HFFc6 (cell line): ENCODE measurements at places on chromosomes 11 and 22. TPM values are rescaled to one million over a fixed set of nuclear protein-coding genes. Genes with fewer than 3 reads are reported as not detected.

DNA sequence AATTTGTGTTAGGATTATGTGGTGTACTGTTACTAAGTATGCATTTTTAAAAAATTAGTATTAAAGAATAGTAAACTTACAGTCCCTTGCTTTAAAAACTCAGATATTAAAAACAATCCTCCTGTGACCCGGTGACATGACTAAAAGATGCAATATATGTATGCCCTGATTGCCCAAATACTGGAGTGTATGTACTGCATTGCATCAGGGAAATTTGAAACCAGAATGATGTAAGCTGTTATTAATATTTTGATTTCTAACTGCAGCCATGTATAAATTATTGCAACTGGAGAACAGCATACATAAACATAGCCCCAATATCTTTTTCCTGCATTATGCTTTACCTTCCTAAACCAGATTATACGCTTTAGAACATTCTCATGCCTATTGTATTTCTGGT lies 3.7 kb upstream of the HSPA8 start:
- peak overlapping the region; percentile 13; the same call in 1 of the 2 replicates for H3K4me3 ChIP-seq
- H3K27ac ChIP-seq: peak overlapping the region; percentile 49
- peaks cover 35% of the 10 kb centered on the region for H3K4me1 ChIP-seq
- H3K27me3 ChIP-seq: peaks cover 24% of the 10 kb centered on the region
- DNase-seq: no peak
- peaks cover 19% of the 10 kb centered on the region for H3K36me3 ChIP-seq

DNA sequence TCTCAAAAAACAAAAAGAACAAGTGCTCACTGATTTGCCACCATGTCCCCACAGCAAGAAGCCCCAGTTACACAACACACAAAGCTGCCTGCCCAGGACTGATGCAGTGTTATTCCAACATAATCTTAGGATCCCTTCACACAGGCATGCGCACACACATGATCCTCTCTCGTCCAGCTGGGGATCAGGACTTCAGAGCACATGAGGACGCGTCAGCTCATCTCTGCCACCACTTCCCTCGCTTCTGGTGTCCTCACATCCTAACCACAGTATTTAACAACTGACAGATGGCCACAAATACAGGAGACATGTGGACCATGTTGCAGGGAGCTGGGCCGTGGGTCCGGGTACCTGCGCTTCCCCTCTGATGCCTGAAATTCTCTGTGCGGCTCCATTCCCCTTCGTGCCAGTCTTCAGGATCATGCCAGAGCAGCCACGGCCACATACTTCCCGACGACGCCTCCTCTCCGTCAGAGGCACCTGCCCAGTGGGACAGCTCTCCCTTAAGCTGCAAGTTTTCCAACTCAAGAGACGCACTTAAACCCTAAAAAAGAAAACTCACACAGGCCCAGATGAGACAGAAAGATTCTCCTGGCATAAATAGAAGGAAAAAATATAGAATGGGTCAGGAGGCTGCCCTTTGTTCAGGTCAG lies 68.3 kb downstream of the PACSIN2 start:
- peaks cover 64% of the 10 kb centered on the region for H3K4me1 ChIP-seq
- H3K4me3 ChIP-seq: no peak overlapping the region
- DNase-seq: no peak
- H3K27ac ChIP-seq: peak overlapping the region; percentile 62
- H3K27me3 ChIP-seq: no peaks in the 10 kb centered on the region; the same call in 1 of the 2 replicates
- H3K36me3 ChIP-seq: peaks cover 17% of the 10 kb centered on the region

- DNase-seq: no peak
- H3K36me3 ChIP-seq: no peaks in the 10 kb centered on the region
- no peak overlapping the region for H3K27ac ChIP-seq
- H3K4me1 ChIP-seq: no peaks in the 10 kb centered on the region
- H3K4me3 ChIP-seq: no peak overlapping the region
Measured at GRCh38 chr22:33124471-33124870, 66.3 kb upstream of the SYN3 start.

DNA sequence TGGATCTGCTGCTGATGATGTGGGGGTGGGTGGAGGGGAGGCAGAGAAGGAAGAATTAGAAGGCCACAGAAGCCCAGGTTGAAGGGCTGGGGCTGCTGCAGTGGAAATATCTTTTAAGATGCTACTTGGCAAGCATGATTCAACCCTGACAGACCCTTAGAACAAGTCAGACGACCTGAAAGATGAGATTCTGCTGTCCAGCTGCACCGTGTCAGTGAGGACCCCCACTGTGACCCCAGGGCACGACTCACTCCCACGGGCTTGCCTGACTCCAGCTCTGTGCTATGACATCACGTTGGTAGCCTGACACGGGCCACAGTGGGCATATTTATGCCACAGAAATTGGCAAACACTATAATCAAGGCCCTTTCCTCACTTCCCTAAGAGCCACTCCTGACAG lies 36.0 kb downstream of the LRFN4 start:
- H3K36me3 ChIP-seq: peaks cover 8% of the 10 kb centered on the region
- peaks cover 26% of the 10 kb centered on the region for H3K4me1 ChIP-seq
- H3K4me3 ChIP-seq: no peak overlapping the region
- DNase-seq: no peak

GRCh38 chr22:22207845-22208564 lies 36.6 kb upstream of the VPREB1 start:
- no peaks in the 10 kb centered on the region for H3K36me3 ChIP-seq
- peak; percentile 38 for DNase-seq
- no peak overlapping the region for H3K27ac ChIP-seq
- peaks cover 21% of the 10 kb centered on the region for H3K4me1 ChIP-seq
- H3K4me3 ChIP-seq: no peak overlapping the region

DNA sequence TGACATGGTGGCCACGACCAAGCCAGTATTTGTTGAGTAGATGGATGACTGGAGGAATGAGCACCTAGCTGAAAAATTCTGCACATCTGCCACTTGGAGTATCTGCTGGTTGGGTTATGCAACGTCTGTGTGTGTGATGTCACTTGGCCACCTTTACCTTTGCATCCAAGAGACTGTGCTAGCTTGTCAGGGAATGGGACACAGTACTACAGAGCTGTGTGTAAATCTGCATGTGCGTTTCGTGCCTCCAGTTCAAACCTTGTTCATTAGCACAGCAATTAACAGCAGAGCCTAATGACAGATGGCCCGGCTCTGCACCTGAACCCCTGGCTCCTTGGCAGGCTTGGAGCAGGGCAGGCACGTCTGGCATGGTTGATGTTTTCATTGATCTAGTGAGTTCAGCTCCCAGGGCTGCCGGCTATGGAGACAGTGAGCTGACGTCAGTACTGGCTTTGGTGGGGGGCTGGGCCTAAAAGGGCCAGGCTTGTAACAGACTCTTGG lies 188.4 kb upstream of the NAV2 start:
- DNase-seq: no peak
- H3K4me1 ChIP-seq: no peaks in the 10 kb centered on the region
- H3K27me3 ChIP-seq: peaks cover 63% of the 10 kb centered on the region
- H3K4me3 ChIP-seq: no peak overlapping the region
- no peaks in the 10 kb centered on the region for H3K36me3 ChIP-seq

- no peaks in the 10 kb centered on the region for H3K36me3 ChIP-seq
- H3K27ac ChIP-seq: no peak overlapping the region
- no peaks in the 10 kb centered on the region for H3K4me1 ChIP-seq
- no peak for DNase-seq
- H3K4me3 ChIP-seq: no peak overlapping the region
- peaks cover 33% of the 10 kb centered on the region for H3K27me3 ChIP-seq
Measured at GRCh38 chr11:44963136-44963535, 12.5 kb upstream of the TP53I11 start.

DNA sequence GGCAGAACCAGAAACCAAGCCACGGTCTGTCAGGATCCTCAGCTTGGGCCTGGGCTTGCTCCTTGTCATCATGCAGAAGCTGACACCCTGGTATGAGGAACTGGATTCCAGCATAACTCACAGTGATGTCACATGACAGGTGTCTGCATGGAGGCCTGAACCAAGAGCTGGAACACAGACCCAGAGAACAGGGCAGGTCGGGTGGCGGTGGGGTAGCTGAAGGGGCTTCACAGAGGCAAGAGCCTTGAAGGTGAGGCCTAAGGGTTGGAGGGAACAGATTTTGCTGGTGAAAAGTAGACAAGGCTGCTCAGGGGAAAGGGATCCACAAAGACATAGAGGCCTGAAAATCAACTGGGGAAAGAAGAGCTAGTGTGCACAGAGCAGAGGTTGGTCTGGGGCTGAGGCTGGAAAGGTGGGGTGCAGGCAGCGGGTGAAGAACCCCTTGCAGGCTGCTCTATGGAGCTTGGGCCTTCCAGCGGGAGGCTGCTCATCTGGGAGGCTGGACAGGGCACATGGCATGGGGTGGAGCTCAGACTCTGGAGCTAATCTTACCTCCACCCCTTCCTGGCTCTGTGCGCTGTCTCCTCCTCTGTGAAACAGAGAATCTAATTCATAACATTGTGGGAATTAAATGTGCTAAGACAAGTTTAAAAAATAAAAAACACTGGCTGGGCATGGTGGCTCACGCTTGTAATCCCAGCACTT lies 18.4 kb upstream of the RPS3 start:
- H3K4me1 ChIP-seq: peaks cover 1% of the 10 kb centered on the region; the same call in 1 of the 2 replicates
- no peak for DNase-seq
- no peak overlapping the region for H3K4me3 ChIP-seq
- H3K27me3 ChIP-seq: peaks cover 9% of the 10 kb centered on the region

DNA sequence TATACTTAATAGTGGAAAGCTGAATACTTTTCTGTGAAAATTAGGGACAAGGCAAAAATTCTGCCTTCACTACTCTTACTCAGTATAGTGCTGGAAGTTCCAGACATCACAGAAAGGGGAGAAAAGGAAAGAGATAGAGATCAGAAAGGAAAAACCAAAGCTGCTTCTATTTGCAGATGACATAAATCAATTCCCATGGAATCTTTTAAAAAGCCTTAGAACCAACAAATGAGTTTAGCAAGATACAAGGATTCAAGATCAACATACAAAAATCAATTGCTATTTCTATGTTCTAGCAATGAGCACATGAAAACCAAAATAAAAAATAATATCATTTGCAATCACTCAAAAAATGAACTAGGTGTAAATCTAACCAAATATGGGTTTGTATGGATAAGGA lies 16.2 kb upstream of the CLDN5 start:
- no peaks in the 10 kb centered on the region for H3K4me1 ChIP-seq
- H3K4me3 ChIP-seq: no peak overlapping the region
- peaks cover 28% of the 10 kb centered on the region for H3K27me3 ChIP-seq
- no peaks in the 10 kb centered on the region for H3K36me3 ChIP-seq
- H3K27ac ChIP-seq: no peak overlapping the region

PRR33 gene
- total RNA-seq: not detected in 3 replicates

HORMAD2 gene
- total RNA-seq: not detected in 3 replicates

PARVG gene
- total RNA-seq: not detected in 3 replicates
